ENCODE measurements at places on chromosomes 5 and 9.

DNA sequence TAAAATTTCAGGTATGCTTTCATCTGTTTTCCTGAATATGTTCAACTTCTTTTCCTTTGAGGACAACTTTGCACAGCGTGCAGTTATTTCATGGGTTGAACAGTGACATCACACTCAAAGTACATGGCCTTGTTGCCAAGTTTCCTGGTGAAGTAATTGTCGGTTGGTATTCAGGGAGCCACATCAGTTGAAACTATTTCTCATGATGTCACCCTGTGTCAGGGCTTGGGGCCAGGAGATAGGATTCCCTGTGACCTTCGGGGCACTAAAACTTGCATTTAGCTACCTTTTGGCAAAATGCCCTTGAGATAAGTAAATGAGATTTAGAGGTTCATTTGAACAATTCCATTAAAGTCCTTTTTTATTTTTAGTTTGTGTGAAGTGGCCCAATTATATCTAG lies 383.9 kb downstream of the SH3GL2 start:
- DNase-seq, result no peak

GRCh38 chr9:78866207-78867132 lies 569.5 kb downstream of the PSAT1 start:
- no peak for DNase-seq

GRCh38 chr5:92659246-92659645 lies 921.8 kb downstream of the NR2F1-AS1 start:
- DNase-seq, result no peak

- peak; percentile 80 for DNase-seq
These were observed 124.4 kb downstream of the C9orf50 start for GRCh38 chr9:129496473-129497004.

GRCh38 chr5:138694146-138694545 lies 59.1 kb upstream of the CTNNA1 start:
- DNase-seq, result no peak

DNA sequence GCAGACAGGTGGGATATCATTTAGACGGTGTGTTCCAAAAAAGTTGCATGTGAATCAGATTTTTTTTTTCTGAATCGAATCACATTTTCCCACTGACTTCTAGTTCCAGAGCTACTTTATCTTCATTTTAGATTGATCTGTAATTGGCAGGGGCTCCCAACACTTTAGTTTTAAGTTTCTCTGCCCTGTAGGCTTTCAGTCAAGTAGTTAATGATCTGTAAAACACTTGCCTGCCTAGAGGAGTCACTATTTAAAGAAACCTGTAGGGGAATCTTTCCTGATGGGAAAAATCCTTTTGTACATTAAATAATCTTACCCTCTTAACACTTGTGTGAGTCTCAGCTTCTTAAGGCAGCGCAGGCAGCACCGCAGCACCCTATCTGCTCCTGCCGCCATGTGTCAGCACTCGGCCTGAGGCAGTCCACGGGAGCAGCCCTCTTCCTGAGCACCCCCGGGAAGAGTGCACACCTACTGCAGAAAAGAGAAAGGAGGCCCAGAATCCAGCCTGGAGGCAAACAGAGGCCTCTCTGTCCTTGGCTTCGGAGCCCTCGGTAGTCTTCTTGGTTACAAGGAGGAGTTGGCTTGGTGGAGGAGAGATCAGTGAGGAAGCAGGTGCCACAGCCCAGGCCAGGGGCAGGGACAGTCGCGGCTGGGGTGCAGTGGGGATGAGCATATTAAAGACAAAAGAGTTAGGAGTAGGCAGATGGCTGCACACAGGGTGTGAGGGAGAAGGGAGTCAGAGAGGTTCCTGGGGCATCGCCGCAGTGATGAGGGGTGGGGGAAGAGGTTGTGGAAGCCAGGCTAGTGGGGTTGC lies 209.3 kb downstream of the GAPVD1 start:
- DNase-seq, result no peak

- no peak for DNase-seq
These were observed 23.9 kb upstream of the MAPK9 start for GRCh38 chr5:180315762-180316212.

- no peak for DNase-seq
These were observed 43.6 kb downstream of the B4GALT1 start for GRCh38 chr9:33123407-33124031.

DNA sequence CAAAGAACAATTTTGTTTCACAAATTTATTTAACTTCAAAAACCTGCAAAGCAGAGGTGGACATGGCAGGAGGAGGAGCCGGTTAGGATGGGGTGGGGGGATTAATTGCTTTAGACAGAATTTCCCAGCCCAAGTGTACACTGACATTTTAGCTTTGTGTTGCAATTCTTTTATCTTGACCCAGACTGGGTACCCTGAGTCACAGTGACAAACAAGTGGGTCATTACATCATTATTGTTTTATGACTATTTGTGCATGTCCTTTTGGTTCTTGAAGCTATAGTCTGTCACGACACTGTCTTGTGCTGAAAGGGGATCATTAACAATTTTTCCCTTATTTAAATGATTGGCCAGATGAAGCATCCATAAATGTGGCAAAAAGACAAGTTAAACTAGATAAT lies 84.5 kb upstream of the VCAN start:
- DNase-seq, result no peak

DNA sequence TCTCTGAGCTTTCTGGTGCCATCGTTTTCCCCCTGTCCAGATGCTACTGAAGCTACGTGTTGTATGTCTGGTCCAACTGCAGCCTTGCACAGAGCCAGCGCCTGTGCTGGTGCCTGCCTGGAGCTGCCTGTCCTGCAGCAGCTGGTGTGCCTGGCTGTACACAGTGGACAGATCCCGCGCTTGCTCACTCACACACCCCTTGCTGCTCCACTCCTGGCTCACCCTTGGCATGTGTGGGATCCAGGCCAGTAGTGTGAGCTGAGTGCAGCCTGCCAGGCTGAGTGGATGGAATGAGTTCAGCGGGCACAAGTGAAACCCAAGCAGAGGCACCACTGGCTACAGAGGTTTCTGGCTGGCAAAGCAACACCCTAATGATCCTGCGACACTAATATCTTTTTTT lies 40.4 kb downstream of the FER start:
- DNase-seq, result no peak

- DNase-seq, result no peak
These were observed 14.4 kb downstream of the ANKRD33B start for GRCh38 chr5:10578293-10578665.

GRCh38 chr5:33526755-33527154 lies 86.0 kb downstream of the TARS1 start:
- no peak for DNase-seq

GRCh38 chr9:125407974-125408900 lies 146.6 kb downstream of the GAPVD1 start:
- DNase-seq, result peak; percentile 46

- no peak for DNase-seq
These were observed 12.8 kb upstream of the RALGDS start for GRCh38 chr9:133133681-133134387.

- no peak for DNase-seq
These were observed 107.1 kb downstream of the CACNA1B start for GRCh38 chr9:137984520-137985257.

DNA sequence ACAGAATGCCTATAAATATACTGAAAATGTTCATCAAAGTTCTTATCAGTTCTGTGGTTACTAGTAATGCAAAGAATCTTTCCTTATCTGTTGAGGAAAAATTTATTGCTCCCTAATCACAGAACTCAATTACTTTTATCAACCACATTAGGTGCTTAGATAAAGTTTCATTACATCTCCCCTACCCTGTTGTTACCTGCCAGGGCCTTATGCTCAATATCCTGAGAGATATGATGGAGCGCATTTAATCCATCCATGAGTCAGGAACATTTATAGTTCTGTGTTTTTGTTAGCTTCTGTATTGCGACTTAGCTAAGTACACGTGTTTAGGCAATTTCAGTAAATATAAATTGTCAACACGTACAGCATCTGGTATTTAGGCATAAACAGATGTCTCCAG lies 164.3 kb upstream of the ST8SIA4 start:
- no peak for DNase-seq

DNA sequence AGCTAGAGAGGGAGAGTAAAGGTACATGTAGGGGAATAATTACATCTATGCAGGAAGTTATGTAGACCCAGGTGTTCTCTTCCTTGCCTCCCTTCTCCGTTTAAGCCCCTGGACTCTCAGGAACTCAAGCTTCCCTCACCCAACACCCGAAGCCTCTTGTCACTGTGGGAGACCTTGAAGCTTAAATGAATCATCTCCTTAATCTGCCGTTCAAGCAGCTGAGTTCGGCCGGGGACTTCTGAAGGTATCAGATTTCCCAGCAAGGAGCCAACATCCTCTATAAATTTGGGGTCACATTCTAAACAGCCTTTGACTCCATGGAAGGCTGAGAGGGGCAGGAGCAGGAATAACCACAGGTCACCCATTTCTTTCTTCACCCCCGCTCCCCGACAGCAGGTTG lies 412 bp downstream of the IZUMO3 start:
- DNase-seq, result no peak
